Stimulated activated CD4-positive, alpha-beta T cell treated with anti-CD3 and anti-CD28 coated beads, Interleukin-2, amount 100 ng/mL, for 24 hours (primary cell): ENCODE measurements at places on chromosomes 11 and 22.

DNA sequence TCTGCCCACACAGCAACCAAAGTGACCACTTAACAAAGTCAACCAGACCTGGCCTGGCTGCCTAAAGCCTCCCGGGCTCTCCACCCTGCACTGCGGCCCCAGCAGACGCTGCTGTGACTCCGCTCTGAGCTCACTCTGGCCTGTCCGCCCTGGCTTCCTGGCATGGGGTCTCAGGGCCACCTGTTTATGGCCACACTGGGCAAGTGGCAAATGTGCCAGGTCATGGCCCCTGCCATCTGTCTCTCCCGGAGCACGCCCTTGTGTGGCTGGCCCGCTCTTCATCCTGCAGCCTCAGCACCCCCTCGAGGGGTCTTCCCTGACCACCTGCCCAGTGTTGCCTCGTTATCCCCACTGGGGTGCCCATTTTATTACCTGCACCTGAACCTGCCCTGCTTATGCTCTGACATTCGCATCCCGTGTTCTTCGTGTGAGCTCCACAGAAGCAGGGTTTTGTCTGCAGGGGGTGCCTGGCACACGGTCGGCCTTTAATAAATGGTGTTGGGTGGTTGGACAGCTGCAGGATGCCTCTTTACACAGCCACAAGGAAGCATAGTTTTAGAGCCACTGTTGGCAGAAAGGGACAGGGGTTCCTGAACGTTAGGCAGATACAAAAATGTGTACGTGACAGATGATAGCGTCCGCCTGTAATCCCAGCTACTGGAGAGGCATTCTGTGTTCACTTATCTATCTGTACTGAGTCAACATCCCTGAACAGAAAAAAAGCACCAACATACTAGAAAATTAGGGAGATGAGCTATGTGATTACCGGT, 785.6 kb downstream of the TBC1D22A start:
- DNase-seq, result no peak

- no peak for DNase-seq
Measured at GRCh38 chr11:76772100-76772782, 10.9 kb upstream of the TSKU start.

- DNase-seq, result no peak
Measured at GRCh38 chr11:59616396-59616982, 915 bp upstream of the OSBP start.

DNA sequence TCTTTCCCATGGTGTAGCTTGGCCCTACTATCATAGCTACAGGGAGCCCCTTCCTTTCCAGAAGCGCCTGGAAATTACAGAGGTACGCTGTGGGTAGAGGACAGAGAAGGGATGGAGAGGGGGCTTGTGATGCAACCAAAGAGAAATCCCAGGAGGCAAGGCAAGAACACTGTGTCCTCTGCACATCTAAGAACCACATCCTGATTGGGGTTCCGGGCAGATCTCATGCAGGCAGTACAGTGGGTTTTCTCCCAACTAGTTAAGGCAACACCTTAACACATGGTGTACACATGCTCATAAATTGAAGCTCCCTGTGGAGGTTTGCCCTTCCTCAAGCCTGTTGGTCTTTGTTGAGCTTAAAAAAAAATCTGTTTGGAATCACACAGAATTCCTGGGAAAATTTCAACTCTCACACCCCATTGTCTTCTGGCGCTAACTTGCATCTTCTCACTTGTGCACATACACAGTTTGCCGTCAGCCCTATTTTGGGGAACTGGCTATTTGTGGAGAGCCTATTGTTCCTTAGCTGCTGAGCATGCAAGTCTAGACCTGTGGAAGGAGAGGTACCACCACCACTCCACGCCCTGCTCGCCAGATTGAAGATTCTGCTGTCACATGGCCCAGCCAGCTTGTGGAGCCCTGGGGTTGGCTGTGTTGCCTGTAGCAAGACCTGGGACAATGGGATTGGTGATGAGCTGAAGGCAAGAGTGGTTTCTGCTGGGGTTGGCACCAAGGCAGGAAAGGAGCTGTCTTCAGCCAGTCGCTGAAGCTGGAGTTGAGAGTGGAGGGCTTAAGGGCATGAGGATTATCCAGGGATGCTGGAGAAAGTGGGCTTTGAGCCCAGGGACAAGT, 52.4 kb downstream of the ALX4 start:
- no peak for DNase-seq

GRCh38 chr11:113341388-113342165, 27.2 kb downstream of the TTC12 start:
- DNase-seq, result no peak

DNA sequence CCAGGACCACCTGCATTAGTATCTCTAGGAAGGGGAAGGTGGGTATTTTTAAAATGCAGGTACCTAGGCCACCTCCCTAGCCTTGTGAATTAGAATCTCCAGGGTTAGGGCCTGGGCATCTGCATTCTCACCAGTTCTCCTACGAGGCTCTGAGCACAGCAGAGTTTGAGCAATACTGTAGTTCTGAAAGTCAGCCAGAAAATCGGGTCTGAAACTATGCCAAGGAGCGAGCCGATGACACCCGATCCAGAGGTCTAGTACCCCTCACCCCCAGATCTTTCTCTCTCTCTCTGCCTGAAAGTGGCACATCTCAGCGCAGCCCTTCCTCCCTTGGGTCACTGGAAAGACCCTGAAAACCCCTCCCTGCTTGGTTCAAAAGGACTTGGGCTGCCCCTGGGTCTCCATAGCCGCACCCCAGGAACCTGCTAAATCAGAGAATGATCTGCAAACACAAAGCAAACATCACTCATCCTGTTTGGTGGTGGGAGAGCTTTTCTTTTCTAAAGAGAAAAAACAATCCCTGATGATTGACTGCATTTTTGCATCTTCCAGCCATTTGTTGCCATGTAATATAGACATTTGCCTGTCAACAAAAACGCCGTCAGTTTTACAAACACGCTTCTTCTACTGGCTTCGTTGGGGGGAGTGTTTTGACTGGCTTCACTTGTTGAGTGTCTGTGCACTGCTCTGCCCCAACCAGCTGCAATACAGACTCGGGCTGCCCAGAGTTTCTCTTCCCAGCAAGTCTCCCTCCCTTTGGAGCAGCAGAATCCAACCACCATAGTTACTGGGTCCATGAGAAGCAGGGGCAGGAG, 229.9 kb downstream of the MN1 start:
- no peak for DNase-seq

- no peak for DNase-seq
Measured at GRCh38 chr22:26536056-26536761, 23.9 kb upstream of the TFIP11 start.

DNA sequence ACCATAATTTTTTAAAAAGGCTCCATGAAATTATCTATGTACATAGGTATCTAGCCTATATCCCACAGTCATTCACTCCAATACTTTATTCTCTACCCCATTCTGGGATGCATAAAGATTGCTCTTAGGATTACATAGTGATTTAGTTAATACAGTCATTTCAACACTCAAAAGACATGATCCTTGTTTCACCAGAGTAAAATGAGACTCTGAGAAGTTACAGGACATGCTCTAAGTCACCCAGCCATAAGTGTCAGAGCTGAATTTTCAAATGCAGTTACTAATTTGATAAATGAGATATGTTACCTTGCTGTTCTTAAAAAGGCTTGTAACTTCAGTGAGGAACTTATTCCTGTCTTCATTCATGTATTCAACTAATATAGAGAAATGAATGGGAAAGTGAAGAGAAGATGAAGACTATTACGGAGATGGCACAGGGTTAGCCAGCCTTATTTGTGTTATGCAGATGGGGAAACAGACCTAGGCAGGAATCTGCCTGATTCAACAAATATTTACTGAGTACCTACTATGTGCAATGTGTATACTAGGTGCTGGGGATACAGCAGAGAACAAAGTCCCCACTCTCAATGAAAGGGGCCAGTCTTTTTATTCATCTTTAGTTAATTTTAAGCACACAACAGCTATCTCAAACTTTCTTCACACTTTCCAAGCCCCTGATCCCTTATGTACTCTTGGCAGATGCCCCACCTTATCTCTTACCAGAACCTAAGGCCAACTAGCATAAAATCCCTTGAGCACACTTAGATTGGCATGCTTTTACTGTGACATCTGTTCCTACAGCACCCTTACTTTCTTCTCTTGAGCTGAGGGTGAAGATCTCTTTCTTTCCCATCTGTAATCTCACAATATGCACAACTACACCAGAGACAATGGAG, 21.6 kb downstream of the MAPK1 start:
- no peak for DNase-seq

GRCh38 chr11:11117730-11118129, 235.3 kb downstream of the CSNK2A3 start:
- DNase-seq, result no peak

- DNase-seq, result no peak
Measured at GRCh38 chr22:38490915-38491314, 15.2 kb downstream of the DDX17 start.

GRCh38 chr11:133961890-133962289, 5.1 kb upstream of the IGSF9B start:
- DNase-seq, result no peak

GRCh38 chr11:14242187-14242586, 116.8 kb downstream of the RRAS2 start:
- no peak for DNase-seq

DNA sequence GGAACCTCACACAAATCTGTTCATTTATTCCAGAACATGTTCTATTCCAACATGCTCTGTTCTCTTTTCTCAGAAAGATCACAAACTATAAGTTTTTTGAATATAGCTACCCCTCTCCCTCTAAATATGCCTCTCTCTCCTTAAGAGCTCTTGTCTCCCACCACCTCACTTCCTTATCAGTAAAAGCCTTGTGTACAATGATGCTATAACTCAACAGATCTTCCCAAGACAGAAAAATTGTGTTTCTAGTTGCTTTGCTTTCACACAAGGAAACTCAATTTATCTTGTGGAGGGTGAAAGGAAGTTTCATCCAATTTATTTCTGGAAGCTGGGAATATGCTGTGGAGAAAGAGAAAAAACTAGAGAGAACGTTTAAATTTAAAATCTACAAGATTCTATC, 64.4 kb downstream of the FAM76B start:
- no peak for DNase-seq

- DNase-seq, result no peak
Measured at GRCh38 chr11:10394229-10395101, 60.6 kb upstream of the AMPD3 start.

- DNase-seq, result no peak
Measured at GRCh38 chr11:44329472-44330230, 19.7 kb upstream of the ALX4 start.

DNA sequence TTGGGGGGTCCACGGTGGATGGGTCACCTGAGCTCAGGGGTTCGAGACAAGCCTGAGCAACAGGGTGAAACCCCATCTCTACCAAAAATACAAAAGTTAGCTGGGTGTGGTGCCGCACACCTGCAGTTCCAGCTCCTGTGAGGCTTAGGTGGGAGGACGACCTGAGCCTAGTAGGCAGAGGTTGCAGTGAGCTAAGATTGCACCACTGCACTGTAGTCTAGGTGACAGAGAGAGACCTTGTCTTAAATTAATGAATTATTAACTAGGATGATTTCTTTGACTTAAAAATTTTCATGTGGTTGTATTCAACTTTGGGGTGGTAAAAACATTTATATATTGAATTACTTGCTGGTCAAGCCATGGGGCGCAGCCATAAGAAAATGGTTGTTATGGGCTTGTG, 33.9 kb downstream of the CCDC83 start:
- no peak for DNase-seq

DNA sequence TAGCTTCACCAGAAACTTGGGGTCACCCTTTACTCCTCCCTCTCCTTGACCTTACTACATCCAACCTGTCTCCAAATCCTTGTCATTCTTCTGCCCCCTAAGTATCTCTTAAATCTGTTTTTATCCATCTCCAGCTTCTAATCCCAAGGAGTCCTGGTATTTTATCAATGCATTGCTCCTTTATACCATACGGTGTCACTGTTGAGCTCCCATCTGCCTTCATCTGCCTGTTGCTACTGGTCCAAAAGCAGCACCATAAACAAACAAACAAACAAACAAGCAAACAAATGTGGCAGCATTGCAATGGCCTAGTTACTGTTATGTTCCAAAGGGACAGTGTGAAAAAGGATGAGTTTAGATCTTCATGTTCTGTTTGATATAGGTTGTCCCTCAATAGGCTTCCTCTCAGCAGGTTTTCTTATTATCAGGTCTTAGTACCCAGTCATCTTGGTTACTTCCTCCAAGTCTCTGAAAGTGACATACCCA, 34.2 kb downstream of the DNHD1 start:
- no peak for DNase-seq

- no peak for DNase-seq
Measured at GRCh38 chr11:128796270-128796669, 70.8 kb downstream of the KCNJ1 start.

- DNase-seq, result no peak
Measured at GRCh38 chr11:68375766-68376165, 63.4 kb downstream of the LRP5 start.

GRCh38 chr11:77154381-77155081, 26.5 kb downstream of the MYO7A start:
- DNase-seq, result no peak

DNA sequence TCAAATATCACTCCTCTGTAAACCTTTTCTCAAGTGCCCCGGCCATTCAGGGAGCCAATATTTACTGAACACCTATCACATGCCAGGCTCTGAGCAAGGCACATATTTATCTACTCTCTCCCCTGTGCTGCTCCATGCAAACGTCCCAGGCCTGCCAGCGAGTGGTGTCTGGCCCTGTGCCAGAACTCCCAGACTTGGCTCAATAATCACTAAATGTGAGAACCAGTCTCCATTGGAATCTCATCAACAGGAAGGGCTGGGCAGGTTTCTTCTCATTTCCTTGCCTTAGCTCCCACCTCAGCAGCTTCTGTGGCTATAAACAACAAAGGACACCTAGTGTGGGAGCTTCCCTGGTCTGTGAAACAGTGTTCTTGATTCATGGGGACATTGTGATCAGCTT, 21.7 kb downstream of the RASSF10 start:
- DNase-seq, result no peak

- no peak for DNase-seq
Measured at GRCh38 chr11:117644403-117645155, 152.4 kb downstream of the DSCAML1 start.

DNA sequence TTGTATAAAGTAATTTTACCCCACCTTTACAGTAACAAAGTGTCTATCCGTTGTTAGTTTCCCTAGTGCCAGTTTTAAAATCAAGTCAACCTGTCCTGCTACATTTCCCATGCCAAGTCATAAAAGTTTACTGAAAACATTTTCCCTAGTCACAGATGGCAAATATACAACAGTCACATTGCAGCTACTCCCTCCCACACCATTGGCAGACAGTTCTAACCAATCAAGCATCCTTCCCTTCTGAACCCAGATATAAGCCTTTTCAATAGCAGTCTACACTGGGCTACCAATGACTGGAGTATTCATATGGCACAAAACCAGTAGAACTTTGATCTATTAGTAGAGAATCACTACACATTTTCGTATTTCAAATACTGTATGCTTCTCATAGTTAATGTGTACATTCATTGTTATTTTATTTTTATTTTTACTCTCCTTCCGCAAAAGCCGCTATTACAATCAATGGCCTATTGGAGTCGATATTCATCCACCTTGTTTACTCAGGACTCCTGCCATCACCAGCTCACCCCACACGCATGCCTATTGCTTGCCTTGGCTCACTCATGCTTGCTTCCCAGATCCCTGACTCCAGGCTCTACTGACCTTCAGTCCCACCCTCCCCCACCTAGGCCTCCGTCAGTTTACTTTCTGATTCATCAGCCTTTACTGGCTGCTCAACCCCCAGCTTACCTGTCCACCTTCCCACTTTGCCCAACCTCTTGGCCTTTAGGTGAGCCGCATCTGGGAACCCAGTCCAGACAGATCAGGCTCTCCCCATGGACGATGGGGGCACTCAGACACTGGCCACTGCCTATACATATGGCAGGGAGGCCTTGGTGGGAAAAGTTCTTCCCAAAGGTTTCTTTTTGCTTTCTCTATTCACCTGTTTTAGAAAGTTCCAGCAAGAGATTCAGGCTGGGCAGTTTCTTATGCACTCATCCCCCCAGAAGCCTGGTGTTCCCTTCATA, 408.4 kb downstream of the SOX6 start:
- DNase-seq, result no peak

GRCh38 chr11:75487365-75487764, 38.4 kb downstream of the GDPD5 start:
- DNase-seq, result no peak
